EL (cell line): ENCODE measurements at places on chromosomes 1 and 21.

DNA sequence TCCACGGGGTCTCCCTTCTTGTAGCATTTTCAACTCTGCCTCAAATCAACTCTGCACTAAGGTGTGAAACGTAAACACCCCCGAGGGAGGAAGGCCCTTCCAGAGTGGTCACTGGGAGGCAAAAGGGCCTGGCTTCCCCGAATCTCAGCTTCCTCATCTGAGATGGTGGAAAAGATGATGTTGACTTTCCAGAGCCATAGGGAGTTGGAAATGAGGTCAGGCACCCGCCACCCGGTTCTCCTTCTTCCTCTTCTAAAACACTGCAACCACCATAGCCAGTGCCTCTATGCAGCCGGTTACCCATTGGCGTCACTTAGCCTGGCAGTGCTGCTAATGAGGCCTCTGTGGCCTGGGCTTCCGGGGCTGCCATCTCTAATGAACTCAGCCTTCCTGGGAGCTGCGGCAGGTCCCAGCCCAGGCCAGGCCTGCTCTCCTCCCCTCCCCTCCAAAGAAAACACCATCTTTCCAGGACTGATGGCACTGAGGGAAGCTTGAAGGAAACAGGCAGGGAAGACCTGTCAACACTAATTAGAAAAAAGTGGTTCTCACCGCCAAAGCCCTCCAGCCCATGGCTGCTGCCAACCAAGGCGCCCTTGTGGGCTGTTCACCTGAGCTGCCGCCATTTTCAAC lies 175.0 kb downstream of the KAZN start:
- DNase-seq = no peak

GRCh38 chr1:14880456-14881316 lies 272.9 kb upstream of the TMEM51 start:
- peak; percentile 58 for DNase-seq

GRCh38 chr1:186811892-186812291 lies 16.9 kb upstream of the PLA2G4A start:
- no peak for DNase-seq

DNA sequence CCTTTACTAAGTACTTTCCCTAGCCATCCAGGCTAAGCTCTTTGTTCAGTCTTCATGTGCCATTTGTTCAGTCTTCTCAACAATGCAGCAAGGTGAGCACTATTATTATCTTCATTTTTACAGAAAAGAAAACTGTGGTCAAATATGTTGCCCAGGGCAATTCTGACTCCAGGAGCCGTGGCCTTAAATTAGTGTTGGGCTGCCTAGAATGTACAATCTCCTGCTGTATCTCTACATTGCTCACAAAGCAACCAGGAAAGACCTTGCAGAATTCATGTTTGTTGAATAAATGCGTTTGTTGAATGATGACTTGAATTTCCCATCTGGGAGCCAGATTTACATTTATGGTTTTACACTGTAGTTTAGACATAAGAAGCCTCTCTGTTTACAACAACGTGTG lies 14.2 kb downstream of the CD101 start:
- DNase-seq = no peak

- no peak for DNase-seq
These were observed 18.0 kb upstream of the TMEM52 start for GRCh38 chr1:1937061-1937460.

- no peak for DNase-seq
These were observed 424.0 kb downstream of the MATN1 start for GRCh38 chr1:30299393-30299792.

- DNase-seq = no peak
These were observed 96.7 kb upstream of the QSOX1 start for GRCh38 chr1:180057883-180058396.

- DNase-seq = no peak
These were observed 142.2 kb downstream of the NFIA start for GRCh38 chr1:61224609-61225008.

DNA sequence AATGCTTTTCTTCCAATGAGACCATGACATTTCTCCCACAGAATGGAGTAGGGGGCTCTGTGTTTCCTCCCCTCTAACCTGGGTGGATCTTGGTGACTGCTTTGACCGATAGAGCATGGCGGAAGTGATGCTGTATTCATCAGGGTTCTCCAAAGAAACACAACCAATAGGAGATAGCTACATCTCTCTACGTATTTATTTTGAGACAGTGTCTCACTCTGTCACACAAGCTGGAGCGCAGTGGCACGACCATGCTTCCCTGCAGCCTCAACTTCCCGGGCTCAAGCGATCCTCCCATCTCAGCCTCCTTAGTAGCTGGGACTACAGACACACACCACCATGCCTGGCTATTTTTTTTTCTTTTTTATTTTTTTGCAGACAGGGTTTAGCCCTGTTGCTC lies 29.5 kb upstream of the HNRNPU start:
- no peak for DNase-seq

DNA sequence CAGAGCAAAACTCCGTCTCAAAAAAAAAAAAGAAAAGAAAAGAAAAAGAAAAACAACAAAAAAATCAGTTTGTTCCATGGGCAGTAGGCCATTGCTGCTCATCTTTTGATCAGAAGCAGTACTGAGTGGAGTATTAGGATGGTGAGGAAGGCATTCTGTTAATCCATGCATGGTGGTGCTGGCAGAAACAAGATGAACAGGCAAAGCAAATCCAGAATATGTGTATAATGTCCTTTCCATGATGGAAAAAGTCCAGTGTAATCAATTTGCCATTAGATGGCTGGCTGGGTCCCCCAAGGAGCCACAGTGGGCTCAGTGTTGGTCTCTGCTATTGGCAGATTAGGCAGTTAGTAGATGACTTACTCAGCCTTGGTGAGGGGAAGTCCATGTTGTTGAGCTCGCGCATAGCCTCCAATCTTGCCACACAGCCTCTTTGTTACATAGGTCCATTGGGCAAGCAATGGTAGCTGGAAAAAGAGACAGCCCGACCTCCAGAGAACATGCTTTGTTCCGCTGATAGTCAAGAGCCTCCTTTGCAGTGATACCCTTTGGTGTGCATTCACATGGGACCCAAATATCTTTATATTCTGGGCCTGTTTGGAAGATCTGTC lies 23.3 kb downstream of the H3-3A start:
- no peak for DNase-seq

DNA sequence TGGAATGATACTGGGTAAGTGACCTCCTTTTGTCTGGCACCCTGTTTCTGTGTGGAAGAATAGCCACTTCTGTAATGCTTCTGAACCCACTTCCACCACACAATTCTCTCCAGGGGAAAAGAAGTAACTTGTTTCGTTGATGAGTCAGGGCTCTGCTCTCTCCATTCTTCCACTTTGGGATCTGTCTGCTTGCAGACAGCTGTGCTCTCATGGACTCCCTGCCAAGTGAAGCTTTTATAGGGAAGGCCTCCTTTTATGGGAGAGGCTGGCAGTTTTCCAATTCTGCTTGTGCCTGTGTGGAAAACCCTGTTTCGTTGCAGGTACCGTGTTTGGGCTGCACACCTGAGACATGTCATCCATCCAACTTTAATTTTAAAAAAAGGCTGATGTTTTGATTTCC lies 130.7 kb downstream of the GIPC2 start:
- DNase-seq = peak; percentile 75

DNA sequence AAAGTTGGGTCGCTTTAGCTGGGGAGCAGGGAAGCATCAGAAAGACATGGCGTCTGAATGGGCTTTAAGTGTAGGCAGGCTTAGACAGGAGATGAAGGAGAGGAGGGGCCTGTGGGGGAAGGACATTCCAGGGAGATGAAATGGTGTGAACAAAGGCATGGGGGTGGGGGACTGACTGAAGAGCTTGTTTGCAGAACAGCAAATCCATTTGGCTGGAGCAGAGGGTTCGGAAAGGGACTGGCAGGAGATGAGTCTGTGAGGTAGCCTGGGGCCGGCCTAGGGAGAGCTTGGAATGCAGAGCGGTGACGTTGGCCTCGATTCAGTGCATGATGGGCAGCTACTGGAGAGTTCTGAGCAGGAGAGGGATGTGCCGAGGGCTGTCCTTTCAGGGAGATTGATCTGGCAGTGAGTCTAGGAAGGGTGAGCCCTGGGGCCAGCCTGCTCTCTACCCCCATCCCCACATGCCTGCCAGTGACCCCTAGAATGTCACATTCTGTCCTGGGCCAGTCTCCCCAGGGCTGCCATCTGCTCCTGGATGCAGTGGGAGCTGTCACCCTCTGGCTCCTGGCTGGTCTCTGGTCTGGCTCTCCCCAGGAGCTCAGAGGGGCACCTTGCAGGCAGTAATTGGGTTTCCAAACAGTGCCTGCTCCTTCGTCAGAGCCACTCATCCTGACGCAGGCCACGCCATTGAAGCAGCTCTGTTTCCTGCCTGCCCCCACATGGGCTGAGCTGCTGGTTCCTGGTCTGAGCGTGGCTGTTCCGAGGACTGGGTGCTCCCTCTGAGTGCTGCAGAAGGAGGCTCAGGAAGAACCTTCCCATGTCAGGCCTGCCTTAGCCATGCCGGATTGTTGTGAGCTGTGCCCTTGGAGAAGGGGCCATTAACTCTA lies 22.3 kb upstream of the TMEM222 start:
- DNase-seq = peak; percentile 100

DNA sequence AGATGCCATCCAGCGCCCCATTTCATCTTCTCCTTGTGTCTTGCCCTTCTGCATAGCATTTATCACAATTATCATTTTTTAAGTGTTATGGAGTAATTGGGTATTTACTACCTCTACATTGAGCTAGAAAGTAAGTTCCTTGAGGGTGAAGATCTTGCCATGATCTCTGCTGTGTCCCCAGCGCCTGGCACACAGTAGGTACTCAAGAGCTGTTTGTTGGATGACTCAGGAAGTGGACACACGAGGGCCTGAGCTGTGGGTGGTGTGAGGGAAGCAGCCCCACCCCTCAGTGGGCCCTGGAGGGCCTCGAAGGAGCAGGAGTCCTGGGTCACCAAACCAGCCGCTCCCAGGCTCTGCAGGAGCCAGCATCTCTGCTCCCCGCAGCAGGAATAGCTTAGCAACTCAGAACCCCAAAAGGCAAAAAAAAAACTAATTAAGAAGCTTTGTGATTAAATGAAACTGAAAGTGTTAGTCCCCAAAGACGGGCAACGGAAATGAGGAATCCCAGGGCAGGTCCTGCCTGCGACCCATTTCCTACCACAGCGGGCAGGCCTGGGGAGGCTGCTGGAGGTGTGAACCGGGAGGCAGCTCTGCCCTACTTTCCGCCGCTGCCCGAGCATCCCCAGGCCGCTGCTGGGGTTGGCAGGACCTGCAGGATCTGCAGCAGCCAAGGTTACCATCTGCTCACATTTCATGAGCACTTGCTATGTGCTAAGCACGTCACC lies 87.7 kb downstream of the LACTBL1 start:
- no peak for DNase-seq

GRCh38 chr21:36949171-36950141 lies 17.0 kb downstream of the HLCS start:
- no peak for DNase-seq

DNA sequence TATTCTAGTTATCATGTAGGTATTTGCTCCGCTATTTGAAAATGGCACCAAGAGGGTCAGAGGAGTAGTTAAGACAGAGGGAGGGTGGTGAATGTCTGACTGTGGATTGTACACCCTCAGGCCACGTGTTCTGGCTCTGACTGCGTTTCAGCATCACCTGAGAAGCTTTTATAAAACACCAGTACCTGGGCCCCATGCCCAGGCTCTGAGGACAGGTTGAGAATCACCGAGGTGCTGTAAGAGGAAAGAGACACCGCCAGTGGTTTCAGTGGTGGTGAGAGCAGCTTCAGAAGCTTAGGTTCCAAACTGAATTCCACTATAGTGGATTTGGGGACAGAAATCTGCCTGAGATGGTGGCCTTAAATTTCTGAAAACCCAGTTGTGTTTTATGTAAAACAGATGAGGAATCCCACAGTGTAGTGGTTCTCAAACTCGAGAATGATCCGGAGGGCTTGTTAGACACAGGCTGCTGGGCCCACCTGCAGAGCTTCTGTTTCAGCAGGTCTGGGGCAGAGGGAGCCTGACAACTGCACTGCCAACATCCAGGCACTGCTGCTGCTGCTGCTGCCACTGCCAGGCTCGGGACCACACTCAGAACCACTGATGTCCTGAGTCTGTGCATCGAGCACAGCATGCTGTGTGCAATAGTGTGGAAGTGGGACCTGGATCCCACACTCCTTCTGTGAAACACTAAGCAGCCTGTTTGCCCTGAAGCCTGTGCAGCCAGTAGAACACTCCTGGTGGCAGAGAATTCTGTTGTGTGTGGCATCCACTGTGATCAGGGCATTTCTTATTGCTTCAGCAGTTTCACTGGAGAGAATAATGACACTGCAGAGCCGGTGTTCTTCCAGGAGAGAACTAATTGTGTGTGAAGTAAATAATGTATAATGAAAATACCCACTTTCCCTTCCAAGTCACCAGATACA lies 98.7 kb downstream of the SUSD4 start:
- no peak for DNase-seq

DNA sequence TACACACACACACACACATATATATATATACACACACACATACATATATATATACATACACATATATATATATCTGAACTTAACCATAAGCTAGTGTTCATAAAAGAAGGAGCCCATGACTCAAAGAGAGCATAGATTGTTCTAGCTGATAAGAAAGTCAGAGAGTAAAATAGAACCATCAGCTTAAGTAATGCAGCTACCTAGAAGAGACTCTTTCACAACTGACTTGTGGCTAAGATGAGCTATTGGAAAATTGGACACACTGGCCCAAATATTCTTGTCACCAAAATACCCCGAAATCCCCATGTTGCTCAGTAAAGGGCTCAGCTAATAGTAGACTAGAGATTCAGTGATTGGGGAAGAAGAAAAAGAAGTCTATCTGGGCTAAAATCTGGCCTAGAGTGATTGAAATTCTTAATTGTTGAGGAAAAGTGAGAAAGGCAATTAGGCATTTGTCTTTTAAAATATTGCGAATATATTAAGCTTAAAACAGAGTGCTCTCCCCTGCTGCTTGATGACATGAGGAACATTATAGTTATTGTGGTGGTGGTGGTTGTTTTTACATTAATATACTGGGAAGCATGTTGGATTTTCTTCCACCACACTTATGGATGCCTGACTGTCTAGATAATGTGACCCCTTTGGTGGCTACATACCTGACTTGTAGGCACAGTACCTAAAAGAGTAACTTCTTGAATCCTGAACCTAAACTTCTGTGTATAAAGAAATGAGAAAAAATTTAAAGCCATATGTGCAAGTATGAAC lies 6.3 kb downstream of the SLAMF1 start:
- DNase-seq = no peak

DNA sequence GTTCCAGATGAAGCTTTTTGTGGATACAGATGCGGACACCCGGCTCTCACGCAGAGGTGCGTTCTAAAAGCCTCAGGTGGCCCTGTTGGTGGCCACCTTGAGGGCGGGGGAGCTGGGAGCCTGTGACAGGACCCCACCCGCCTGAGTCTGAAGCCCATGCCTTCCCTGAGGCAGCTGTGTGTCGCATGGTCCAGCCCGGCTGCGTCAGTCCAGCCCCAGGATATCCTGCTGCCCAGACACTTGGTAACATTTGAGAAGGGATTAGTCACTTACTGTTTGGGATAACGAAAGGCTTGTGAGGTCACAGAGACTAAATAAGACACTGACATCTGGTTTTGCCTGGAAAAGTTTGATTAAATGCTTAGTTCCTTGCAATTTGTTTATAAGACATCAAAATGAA lies 68.9 kb downstream of the UCK2 start:
- peak; percentile 91 for DNase-seq
